Astrocyte of the hippocampus (primary cell): ENCODE measurements at places on chromosomes 5 and 9.
A peak's percentile ranks its signal among the peaks of the same experiment; 100 is the strongest.

GRCh38 chr5:179206366-179206765 is 138.9 kb downstream of the ADAMTS2 start:
- DNase-seq: no peak

GRCh38 chr9:99833735-99834134 is 12.1 kb downstream of the NR4A3 start:
- no peak for DNase-seq

DNA sequence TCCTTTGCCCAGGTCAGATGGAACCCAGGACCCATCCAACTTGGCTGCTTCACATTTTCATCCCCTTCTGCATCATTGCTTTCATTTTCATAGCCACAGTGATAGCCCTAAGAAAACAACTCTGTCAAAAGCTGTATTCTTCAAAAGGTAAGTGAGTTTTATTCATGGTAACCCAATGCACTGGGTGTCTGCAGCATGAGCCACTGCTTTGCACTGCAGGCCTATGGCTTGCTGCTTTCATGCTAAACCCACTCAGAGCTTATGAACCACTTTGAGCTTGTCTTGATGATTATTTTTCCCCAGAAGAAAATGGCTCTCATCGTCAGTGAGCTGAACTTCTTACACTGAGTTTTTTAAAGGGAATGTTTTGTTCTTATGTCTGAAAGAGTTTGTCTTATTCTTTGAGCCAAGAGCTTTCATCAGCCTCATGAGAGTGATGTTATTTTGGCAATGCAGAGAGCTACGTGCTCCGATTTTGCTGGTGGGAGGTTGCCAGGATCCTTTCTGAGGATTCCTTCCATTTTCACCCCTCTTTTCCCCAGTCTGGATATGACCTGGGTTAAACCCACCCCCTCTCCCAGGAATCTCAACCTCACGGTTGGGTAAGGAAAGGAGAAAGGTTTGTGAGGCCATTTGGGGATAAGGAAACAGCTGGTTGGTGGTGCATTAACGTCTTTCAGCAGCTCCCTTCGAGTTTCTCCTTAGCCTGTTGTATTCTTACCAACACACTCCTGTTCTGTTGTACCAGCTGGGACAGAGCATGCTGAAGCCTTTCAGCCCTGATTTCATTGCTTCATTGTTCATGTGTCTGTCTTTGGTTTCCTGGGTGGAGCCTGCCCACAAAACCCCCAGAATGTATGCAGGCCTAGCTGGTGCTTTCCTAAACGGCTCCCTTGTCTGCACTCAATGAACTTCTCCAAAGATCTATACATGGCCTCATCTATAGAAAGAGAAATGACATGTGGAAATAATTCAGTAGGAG is 47.6 kb downstream of the PDCD1LG2 start:
- DNase-seq: no peak

DNA sequence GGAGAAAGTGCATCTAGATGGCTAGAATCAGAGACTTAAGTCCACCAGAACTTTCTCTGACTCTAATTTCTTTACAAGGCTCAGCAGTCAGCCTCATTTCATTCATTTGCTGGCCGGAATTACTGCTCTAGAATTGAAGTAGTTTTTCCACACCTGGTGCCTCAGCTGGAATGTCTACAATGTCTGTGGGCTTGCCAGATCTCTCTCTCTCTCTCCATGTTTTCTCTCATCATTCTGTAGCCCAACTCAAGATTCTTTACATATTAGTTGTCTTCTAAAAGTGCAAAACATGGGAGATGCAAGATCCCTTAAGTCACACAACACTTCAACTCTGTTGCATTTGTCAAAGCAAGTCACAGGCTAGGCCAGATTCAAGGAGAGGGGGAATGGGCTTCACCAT is 103.9 kb upstream of the TAF11L2 start:
- no peak for DNase-seq

DNA sequence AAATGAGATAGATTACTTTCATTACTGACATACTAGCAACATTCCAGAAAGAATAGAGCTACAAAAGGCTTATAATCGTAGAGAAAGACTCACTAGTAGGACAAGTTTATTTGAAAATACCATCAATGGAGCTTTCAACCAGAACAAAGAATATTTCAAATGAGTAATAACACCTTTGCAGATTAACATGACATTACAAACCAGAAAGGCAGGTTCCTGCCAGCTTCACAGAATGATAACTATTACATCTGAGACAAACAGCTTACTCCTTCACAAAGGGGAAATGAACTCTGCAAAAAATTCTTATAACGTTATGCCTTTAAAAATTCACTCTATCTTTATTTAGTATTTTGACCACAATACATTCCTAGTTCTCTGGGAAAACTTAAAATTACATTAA is 103.1 kb downstream of the EPB41L4A start:
- no peak for DNase-seq

GRCh38 chr5:107384256-107384655 is 286.5 kb downstream of the EFNA5 start:
- DNase-seq: no peak

DNA sequence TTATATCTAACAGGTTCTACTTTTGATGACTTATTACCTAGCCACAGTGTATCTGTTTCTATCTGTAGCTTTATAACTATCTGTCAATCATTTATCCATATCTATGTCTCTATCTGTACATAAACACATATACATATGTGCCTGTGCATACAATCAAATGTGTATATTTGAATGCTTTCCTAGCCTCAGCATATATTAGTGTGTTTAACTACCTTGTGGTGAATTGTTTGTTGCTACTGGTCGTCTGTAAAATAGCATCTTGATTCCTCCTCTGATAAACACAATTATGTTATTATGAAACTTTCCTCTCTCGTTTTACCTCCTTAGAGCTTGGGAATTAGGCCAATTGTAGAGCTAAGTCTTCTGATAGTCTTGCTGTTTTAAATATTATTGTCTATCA is 44.4 kb downstream of the PARP8 start:
- DNase-seq: no peak

- peak; percentile 89 for DNase-seq
Observed at GRCh38 chr5:77076961-77077828, 9.9 kb downstream of the ZBED3 start.

- peak; percentile 92 for DNase-seq
Observed at GRCh38 chr5:65481635-65482295, at the start of gene ADAMTS6. TSS of gene ADAMTS6 (minus strand) at chr5:65481920. CDS start at chr5:65473673, 8,247 bp downstream.

DNA sequence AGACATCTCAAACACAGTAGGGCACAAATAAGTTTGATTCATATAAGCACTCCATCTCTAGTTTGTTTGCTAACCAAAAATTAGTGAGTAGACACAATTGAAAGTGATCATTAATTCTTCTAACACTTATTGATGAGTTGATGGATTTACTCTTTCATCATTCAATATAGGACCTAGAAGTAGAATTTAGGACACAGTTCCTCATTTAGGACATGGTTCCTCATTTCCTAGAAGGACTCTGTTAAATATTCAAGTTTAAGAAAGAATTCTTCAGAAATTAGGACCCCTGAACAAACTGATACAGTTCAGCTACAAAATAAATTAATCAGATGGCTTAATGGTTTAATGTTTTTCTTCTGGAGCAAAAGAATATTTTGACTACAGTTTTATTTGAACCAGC is 143.5 kb upstream of the PRR16 start:
- DNase-seq: no peak
